ENCODE measurements at places on chromosomes 5 and 9. TPM values are rescaled to one million over a fixed set of nuclear protein-coding genes. Genes with fewer than 3 reads are reported as not detected.
A peak's percentile ranks its signal among the peaks of the same experiment; 100 is the strongest.

- no peaks in the 10 kb centered on the region for H3K36me3 ChIP-seq
- H3K4me3 ChIP-seq, result no peak overlapping the region
- H3K4me1 ChIP-seq, result no peaks in the 10 kb centered on the region
- no peaks in the 10 kb centered on the region for H3K27me3 ChIP-seq
- no peak for DNase-seq
- no peak overlapping the region for H3K27ac ChIP-seq
Observed at GRCh38 chr9:12739014-12739652, 35.7 kb upstream of the LURAP1L start.

DNA sequence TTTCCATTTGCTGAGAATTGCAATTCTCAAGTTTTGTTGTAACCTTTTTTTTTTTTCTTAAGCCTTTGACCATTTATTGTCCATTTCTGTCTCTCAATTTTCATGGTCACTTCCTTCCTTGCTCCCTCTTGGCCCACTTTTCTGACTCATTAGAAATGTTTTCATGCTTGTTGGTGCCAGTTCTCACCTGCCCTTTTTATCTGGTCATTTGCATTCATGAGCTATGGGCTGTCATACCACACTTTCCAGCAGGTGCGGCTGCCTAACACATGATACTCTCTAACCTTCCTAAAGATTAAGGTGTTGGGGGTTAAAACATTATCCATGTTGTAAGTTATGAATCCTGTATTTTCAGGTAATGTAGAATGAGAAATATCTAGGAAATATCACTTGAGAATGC, 150.5 kb upstream of the TLX3 start:
- H3K27ac ChIP-seq, result no peak overlapping the region
- no peaks in the 10 kb centered on the region for H3K27me3 ChIP-seq
- H3K36me3 ChIP-seq, result no peaks in the 10 kb centered on the region
- no peaks in the 10 kb centered on the region for H3K4me1 ChIP-seq
- H3K4me3 ChIP-seq, result no peak overlapping the region

- DNase-seq, result no peak
- no peaks in the 10 kb centered on the region for H3K4me1 ChIP-seq
- no peak overlapping the region for H3K4me3 ChIP-seq
- H3K36me3 ChIP-seq, result no peaks in the 10 kb centered on the region
- no peak overlapping the region for H3K27ac ChIP-seq
Observed at GRCh38 chr5:53237876-53238275, 128.3 kb upstream of the MOCS2 start.

GRCh38 chr9:136673975-136674785, 11.5 kb downstream of the EGFL7 start:
- H3K4me1 ChIP-seq, result no peaks in the 10 kb centered on the region
- no peaks in the 10 kb centered on the region for H3K27me3 ChIP-seq
- DNase-seq, result no peak
- no peak overlapping the region for H3K4me3 ChIP-seq

- H3K4me3 ChIP-seq, result no peak overlapping the region
- peaks cover 15% of the 10 kb centered on the region for H3K4me1 ChIP-seq
- no peak for DNase-seq
- H3K27ac ChIP-seq, result no peak overlapping the region
- peaks cover 21% of the 10 kb centered on the region for H3K27me3 ChIP-seq
Observed at GRCh38 chr9:127154003-127154389, 31.6 kb upstream of the ANGPTL2 start.

DNA sequence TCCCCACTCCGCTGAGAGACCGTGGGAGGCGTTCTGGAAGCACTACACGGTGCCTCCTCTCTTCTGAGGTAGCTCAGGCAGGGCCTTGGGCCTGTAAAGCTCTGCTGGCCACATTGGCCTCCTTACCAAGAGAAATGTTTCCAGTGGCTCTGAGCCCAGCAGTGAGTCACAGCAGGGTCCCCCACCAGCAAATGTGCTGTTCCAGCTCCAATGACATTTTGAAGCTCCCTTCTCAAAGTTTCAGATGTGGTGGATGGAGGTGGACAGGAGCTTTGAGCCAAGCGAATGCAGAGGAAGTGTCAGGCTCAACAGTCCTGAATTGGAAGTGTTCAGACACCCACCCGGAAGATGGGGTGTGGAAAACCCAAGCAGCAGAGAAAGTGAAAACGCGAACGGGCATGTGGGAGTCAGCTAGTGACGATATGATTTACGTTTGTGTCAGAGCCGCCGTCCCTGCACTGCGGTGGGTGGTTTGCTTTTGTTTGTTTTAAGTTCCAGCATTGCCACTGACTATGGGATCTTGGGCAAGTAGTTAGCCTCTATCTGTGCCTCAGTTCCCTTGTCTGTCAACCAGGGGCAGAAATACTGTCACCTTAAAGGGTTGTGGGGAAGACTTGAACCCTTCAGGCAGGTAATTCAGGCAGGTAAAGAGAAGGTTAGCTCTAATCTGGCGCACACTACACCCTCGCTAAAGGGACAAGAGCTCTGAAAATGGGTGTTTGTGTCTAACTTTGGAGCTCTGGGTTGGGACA, 38.2 kb downstream of the C5orf15 start:
- H3K4me1 ChIP-seq, result peaks cover 73% of the 10 kb centered on the region
- peak; percentile 81 for DNase-seq
- peaks cover 2% of the 10 kb centered on the region for H3K27me3 ChIP-seq
- H3K27ac ChIP-seq, result peak overlapping the region; percentile 84

- H3K27ac ChIP-seq, result no peak overlapping the region
- H3K4me1 ChIP-seq, result no peaks in the 10 kb centered on the region
- no peak for DNase-seq
- H3K4me3 ChIP-seq, result no peak overlapping the region
Observed at GRCh38 chr5:139985733-139986132, 57.4 kb downstream of the NRG2 start.

DNA sequence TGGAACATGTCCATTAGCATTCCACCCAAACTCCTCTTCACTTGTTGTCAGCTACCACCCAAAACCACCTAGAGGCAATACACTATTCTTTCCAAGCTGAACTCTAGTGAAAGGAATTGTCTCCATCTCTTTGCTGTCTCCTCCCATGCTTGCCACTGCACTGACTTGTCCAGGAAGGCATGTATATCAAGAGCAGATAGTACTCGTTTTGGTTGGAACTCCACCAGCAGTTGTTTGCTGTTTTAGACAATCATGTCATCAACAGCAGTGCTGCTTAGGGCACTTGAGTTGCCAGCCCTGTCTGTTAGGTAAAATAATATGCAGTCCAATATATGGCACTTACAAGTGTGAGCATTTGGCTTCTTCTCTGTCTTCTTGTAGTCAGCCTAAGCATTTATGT, 80.0 kb upstream of the SAP30L start:
- no peak for DNase-seq
- no peak overlapping the region for H3K4me3 ChIP-seq
- H3K36me3 ChIP-seq, result no peaks in the 10 kb centered on the region
- H3K4me1 ChIP-seq, result no peaks in the 10 kb centered on the region

- H3K4me1 ChIP-seq, result no peaks in the 10 kb centered on the region
- H3K36me3 ChIP-seq, result no peaks in the 10 kb centered on the region
- H3K27me3 ChIP-seq, result no peaks in the 10 kb centered on the region
- no peak overlapping the region for H3K4me3 ChIP-seq
- H3K27ac ChIP-seq, result no peak overlapping the region
Observed at GRCh38 chr5:84118551-84118950, 266.1 kb downstream of the EDIL3 start.

- peak; percentile 33 for DNase-seq
- H3K4me1 ChIP-seq, result peaks cover 58% of the 10 kb centered on the region
- peak overlapping the region; percentile 86 for H3K27ac ChIP-seq
- peaks cover 3% of the 10 kb centered on the region for H3K36me3 ChIP-seq
- H3K4me3 ChIP-seq, result peak overlapping the region; percentile 91
Observed at GRCh38 chr5:18745988-18746615, 1111.8 kb downstream of the TAF11L14 start.

DNA sequence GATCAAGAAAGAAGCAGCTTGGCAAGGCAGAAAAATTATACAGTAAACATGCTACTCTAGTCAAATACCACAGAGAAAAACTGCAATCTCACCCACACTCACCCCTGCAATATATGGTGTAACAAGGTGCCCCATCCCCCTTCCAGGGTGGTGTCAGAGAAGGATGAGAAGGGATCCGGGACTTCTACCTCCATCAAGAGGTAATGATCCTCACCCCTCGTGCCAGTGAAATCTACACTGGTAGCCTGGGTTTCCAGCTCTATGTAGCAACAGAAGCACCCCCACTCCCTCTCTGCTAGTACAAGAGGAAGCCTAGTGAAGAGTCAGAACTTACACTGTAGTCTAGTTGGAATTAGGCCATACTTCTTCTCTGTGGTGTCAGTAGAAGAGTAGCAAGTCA, 18.9 kb downstream of the SLCO4C1 start:
- no peaks in the 10 kb centered on the region for H3K36me3 ChIP-seq
- no peak for DNase-seq
- no peaks in the 10 kb centered on the region for H3K27me3 ChIP-seq
- H3K27ac ChIP-seq, result no peak overlapping the region

DNA sequence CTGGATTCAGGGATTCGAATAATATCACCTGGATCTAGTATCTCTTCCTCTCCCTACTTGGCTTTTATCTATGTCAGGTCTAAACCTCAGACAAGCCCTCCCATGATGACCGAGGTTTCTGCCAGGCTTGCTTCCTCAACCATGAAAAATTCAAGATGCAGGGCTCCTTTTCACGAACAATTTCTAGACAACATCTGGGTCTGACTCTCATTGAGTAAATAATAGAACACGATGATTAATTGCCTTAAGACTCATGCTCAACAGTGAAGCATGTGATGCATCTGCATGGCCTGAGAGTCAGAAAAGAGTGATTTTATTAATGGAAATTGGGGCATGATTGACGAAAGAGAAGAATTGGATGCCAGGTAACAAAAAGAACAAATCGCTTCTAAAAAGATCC, 277.2 kb upstream of the ZNF608 start:
- no peak for DNase-seq
- H3K27me3 ChIP-seq, result no peaks in the 10 kb centered on the region
- H3K4me1 ChIP-seq, result no peaks in the 10 kb centered on the region
- no peaks in the 10 kb centered on the region for H3K36me3 ChIP-seq
- H3K4me3 ChIP-seq, result no peak overlapping the region
- no peak overlapping the region for H3K27ac ChIP-seq

DNA sequence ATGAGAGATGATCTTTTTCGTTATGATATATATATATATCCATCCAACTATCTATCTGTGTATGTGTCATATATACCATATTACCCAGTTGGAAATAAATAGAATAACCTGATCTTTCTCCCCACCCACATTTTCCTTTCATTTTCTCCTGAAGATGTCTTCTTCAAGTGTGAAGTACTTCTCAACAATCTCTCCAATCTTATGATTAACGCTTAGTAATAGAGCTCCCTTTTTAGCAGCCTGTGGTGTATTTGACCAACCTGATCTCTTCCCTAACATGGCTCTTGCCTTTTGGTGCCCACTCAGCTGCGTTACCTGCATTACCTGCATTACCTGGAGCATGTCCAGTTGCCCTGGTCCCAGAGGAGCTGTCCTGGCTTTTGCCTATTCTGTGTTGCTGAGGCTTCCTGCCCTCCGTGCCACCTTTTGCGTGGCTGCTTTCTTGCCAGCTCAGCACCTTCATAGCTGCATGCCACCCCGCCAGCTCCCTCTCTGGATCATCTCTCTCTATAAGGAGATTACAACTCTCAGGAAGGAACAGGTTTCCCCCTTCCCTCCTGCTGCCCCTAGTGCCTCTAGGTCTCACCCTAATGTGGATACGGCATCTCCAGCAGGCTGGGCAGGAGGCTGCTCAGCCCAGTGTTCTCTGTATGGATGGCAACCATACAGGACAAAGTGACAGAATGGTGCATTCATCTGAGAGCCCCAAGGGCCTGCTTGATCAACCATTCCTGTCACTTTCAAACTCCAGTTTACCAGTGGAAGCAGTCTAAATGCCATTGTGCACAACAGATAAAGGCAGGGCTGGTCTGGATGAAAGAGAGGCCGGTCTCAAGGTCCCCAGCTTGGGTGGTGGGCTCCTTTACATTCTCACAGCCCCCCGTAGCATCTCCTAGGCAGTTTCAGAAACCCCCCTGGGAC, 126.7 kb downstream of the GADD45G start:
- H3K27ac ChIP-seq, result no peak overlapping the region
- H3K27me3 ChIP-seq, result no peaks in the 10 kb centered on the region
- no peak overlapping the region for H3K4me3 ChIP-seq
- no peaks in the 10 kb centered on the region for H3K36me3 ChIP-seq

DNA sequence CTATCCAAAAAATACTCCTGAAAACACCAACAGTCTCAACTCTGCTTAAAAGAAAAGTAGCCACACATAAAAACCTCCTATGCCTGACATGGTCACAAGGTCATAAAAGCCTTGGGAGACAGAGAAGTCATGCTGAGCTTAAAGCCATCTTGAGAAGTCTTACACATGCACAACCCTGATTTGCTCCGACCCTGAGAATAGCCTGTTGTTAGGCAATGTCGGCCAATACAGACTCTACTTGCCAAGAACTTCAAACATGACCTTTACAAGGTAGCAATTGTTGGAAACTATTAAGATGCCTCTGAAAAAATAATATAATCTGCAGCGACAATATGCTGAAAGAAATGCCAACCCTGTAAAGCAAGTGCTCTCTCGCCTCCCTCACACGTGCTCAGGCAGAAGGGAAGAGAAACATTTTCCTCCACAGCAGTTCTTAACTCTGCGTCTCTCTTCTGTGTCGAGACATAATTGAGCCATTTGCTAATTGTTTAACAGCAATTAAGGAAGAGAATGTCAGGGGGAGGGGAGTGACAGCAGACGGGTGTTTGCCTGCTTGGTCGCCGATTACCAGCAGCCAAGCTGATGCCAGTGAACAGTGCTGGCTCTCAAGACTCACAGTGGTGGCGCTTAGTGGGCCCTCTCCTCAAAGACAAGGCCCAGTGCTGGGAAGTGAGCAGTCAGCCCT, 393.6 kb downstream of the SPOCK1 start:
- H3K27me3 ChIP-seq, result no peaks in the 10 kb centered on the region
- DNase-seq, result no peak
- H3K4me1 ChIP-seq, result no peaks in the 10 kb centered on the region
- no peak overlapping the region for H3K27ac ChIP-seq

GRCh38 chr9:136187683-136188586, 17.0 kb downstream of the LHX3 start:
- DNase-seq, result no peak
- H3K4me3 ChIP-seq, result no peak overlapping the region
- H3K27me3 ChIP-seq, result peaks cover 18% of the 10 kb centered on the region
- no peaks in the 10 kb centered on the region for H3K36me3 ChIP-seq

The RMND5B gene
- 24.5 TPM for total RNA-seq

The TMEM215 gene
- not detected for total RNA-seq

The CNTNAP3B gene
- not detected for total RNA-seq

The PCDHGA7 gene
- total RNA-seq, result not detected

The CERCAM gene
- 2.7 TPM for total RNA-seq

The PCDHA3 gene
- not detected for total RNA-seq

The F2RL2 gene
- total RNA-seq, result not detected

The CACNA1B gene
- total RNA-seq, result 0.02 TPM

The LCN9 gene
- total RNA-seq, result not detected

The TRIM36 gene
- total RNA-seq, result not detected

The LOX gene
- not detected for total RNA-seq

The APBA1 gene
- 1.2 TPM for total RNA-seq
